Caki2 (cell line): ENCODE measurements at places on chromosomes 13 and 19.

DNA sequence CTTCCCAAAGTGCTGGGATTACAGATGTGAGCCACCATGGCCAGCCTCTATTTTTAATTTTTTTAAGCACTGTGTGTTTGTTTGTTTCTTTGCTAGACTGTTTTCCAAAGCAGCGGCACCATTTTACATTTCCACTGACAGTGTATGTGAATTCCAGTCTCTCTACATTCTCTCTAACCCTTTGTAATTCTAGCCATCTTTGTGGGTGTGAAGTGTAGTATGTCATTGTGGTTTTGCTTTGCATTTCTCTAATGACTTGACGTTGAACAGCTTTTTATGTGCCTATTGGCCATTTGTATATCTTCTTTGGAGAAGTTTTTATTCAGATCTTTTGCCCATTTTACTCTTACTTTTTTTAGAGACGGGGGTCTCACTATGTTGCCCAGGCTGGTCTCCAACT lies 11.6 kb downstream of the PNPLA6 start:
- DNase-seq: no peak

GRCh38 chr13:88707646-88708045 lies 1036.5 kb downstream of the SLITRK5 start:
- DNase-seq: no peak

DNA sequence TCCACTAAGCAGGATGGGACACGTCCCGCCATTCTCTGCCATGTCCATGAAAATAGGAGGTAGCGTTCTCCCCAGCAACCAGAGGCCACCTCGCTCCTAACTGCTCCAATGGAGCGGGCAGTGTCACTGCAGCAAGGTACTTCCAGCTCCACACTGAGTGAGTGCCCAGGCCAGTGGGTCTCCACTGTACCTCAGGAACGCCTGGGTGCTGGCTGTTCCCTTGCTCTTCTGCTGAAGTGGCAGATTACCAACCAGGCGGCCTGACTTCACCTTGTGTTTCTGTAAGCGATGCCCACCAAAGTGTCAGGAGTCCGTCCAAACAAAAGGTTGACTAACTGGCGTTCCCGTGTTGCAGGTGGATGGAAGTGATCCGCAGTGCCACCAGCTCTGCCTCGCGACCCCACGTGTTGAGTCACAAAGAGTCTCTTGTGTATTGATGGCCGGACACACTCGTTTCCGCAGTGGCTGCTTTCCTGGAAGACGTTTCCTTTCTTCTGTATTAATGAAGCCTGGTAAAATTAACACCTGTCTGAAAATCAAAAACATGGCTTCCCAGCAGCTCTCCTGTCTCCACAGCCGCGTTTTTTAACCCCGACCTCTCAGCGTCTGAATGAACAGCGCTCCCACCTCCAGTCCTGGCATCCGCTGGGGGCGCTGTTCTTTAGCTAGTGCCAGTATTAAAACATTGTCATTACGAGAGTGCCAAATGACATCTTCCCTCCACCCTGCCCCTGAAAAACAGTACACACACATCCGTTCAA lies 128.8 kb downstream of the STK24 start:
- DNase-seq: no peak

DNA sequence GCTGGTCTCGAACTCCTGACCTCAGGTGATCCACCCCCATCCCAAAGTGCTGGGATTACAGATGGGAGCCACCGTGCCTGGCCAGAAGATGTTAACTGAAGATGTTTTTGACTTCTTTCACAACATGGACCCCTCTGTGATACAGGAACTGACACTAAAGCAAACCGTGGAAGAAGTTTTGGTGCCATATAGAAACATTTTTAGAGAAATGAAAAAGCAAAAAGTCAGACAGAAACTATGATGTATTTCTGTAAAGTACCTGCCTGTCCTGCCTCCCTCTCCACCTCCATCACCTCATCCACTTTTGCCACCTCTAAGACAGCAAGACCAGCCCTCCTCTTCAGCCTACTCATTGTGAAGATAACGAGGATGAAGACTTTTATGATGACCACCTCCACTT lies 11.3 kb downstream of the FBXO27 start:
- no peak for DNase-seq

DNA sequence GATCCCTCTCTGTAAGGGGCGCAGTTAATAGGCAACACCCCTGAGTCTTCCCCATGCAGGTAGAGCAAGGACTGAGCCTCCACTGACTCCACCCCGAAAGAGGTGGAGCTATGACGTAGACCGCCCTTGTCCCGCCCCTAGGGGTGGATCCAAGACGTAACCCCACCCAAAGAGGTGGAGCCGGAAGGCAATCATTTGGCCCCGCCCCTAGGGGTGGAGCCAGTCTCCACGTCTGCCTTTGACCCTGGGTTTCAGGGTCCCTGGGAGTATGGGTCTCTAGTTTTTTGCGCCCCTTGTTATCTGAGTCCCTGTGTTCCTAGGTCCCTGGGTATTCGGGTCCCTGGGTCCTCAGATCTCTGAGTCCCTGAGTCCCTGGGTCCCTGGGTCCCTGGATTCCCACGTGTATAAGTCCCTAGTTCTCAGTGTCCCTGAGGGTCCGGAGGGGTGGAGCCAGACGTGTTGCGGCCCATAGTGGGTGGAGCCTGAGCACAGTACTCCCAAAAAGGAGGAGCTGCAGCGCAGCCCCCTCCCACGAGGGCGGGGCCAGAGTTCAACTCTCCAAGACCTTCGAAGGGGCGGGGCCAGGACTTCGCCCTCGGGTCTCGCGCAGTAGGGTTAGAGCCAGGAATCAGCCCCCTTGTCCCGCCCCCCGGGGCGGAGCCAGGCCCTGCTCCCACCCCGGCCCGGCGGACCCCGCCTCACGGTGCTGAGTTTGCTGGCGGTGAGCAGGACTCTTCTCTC lies 5.3 kb downstream of the DENND1C start:
- peak; percentile 95 for DNase-seq

- DNase-seq: no peak
Observed at GRCh38 chr19:45863840-45864628, at the start of gene FOXA3. FOXA3 (plus strand) TSS chr19:45864326; CDS start chr19:45864457, 131 bp downstream.
